ENCODE measurements at places on chromosomes 2 and 18.

DNA sequence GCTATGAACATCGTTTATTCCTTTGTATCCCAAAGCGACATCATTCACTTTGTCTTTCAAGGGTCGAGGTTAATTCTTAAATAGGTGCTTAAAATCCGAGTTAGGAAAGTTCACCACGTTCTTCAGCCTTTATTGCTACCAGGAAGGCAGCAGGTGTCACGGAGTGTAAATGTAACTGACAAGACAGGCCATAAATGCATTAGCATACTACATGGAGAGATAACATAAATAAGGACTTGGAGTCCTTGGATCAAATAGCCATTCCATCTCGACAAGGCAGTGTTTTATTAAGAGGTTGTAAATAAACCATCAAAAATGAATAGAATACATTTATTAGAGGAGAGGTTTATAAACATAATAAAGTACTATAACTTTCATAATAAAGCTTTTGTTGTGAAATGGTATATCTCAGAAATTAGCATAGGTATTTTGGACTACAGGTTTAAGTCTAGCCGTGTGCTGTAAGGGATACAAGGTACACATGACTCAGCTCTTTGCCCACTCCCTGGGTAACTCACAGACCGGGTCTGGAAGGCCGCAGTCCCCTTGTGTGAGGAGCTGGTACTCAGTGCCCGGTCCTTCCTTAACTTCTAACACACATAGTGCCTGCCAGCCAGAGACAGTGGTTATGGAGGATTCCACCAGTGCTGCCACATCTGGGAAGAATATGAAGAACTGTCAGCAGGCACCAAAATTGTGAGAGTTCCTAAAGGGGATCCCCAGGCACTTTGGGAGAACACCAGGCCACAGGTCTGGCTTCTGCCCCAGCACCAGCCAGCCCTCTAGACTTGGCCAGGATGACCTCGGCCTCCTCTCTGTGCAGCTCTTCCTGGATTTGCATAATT, 29.4 kb downstream of the CAPN13 start:
- no peak for DNase-seq

DNA sequence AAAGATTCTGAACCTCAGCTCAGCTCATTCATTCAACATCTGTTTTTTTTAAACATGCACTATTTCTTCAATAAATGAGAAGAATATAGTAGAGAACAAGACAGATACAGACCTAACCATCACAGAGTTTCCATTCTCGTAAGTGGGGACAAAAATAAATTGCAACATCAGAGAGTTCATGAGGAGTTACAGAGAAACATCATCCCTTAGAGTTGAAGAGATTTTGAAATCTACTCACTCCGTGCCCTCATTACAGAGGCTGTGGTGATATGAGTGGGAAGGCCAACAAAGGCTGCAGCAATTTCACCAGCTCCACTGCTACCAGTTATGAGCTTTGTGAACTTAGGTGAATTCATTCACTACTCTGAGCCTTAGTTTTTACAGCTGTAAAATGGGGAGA, 399.3 kb downstream of the BCL11A start:
- no peak for DNase-seq

DNA sequence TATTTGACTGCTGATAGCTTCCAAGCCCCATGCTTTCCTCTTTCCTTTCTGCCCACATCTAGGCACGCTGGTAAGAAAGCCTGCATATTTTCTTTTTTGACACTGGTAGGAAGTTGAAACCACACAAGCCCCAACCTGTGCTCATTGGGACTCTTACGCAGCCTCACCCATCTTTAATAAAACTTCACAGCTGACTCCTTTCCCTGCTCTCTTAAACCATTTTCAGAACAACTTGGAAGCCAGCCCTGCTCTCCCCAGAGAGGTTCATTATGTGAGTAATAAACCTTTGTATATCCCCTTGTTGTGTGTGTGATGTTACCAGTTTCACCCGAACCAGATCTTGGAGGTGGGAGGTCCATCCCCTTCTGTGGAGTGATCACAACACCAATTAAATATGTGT, 268.4 kb downstream of the GPD2 start:
- DNase-seq: no peak

- no peak for DNase-seq
Observed at GRCh38 chr18:2395427-2396161, 175.7 kb downstream of the METTL4 start.

DNA sequence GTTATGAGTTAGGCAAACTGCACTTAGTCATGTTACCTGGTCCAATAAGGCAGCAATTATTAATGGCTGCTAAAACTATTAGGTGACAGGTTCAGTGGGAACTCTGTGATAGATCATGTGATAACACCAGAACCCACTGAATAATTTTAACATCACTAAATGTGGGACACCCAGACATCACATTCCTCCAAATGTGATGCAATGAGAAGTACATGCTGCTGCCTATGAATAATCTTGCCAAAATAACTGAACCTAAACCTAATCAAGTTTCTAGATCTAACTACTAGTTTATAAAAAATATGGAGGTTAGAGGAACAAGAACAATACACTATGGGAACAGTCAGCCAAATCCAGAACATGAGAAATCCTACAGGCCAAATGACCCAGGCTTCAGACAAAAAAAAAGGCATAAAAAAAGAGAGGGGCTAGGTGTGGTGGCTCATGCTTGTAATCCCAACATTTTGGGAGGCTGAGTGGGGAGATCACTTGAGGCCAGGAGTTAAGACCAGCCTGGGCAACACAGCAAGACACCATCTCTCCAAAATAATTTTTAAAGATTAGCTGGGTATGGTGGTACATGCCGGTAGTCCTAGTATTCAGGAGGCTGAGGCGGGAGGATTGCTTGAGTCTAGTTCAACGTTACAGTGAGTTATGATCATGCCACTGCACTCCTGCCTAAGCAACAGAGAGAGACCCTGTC, 7.0 kb upstream of the ACTR2 start:
- DNase-seq: no peak

DNA sequence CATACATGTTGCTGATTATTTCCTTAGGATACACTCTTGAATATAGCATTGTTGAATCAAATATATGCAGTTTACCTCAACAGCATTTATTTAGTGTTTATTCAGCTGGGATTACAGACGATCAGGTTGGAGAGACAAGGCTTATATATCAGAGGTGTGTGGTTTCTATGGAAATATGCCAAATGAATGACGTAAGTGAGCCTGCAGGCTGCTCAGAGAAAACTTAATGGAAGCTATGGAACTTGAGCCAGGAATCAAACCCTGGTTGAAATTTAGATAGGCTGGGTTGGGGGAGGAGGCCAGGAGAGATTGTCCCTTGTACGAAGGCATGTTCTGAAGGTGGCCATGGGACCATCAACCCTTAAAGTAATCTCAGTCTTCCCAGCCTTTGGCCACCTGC, 79.5 kb downstream of the INPP4A start:
- no peak for DNase-seq

- DNase-seq: no peak
Observed at GRCh38 chr2:224749136-224749535, 33.0 kb upstream of the CCDC195 start.

DNA sequence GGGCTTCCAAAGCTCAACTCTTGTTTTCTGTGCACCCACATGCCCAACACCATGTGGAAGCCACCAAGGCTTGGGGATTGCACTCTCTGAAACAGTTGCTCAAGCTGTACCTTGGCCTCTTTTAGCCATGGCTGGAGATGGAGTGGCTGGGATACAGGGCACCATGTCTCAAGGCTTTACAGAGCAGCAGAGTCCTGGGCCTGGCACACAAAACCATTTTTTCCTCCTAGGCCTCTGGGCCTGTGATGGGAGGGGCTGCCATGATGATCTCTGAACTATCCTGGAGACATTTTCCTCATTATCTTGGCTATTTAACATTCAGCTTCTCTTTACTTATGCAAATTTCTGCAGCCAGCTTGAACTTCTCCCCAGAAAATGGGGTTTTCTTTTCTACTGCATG, 179.7 kb upstream of the LRP1B start:
- DNase-seq: no peak

DNA sequence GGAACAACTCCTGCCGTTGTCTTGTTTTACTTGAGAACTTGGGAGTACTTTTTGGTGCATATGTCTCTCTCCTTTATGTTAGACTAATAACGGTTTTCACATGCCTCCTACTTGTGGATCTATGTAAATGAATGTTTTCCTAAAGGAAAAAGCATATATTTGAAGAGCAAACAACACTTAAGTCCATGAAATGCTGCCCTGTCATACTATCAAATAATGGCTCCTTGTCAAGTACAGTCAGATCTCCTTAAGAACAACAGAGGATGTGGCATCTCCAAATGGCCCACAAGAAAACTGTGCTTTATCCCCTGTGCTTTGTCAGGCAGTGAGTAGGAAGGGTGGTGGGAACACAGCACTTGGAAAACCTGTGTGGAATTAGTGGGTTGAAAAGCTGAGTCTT, 198.2 kb downstream of the PTGR3 start:
- no peak for DNase-seq

DNA sequence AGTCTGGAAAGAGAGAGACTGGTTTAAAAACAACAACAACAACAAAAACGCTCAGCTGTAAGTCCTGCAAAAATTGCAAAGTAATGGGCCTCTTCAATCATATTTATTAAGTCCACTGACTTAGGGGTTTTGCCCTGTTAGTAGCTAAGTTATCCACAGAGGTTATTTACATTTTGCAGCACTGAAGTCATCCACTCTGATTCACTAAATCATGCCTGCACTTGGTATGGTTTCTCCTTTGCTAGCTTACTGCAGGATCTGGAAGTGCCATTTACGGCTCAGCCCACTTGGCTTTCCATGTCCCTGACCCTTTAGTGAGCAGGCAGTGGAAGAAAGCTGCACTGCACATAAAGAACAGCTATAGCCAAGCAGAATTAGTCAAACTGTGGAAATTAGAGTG, 484.4 kb downstream of the NRXN1 start:
- DNase-seq: no peak

- no peak for DNase-seq
Observed at GRCh38 chr18:7358989-7359726, 128.3 kb downstream of the LRRC30 start.

GRCh38 chr2:29518010-29518409, 402.8 kb downstream of the CLIP4 start:
- no peak for DNase-seq

DNA sequence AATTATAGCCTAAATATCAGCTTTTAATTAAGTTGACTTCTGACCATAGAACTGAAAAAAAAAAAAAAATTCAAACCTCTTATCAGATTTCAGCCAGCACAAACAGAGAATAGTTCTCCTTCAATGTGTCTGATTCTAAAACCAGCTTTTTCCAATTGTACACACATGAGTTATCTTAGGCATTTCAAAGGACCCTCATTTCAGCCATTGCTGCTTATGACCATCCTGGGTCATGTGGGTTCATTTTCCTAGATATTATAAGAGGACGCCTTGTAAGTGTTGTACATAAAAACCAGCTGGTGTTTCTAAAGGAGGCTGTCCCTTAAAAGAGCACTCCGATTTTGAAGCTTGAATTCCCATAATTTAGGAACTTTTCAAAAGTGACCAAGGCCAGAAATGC, 62.3 kb upstream of the DYNC1I2 start:
- no peak for DNase-seq

DNA sequence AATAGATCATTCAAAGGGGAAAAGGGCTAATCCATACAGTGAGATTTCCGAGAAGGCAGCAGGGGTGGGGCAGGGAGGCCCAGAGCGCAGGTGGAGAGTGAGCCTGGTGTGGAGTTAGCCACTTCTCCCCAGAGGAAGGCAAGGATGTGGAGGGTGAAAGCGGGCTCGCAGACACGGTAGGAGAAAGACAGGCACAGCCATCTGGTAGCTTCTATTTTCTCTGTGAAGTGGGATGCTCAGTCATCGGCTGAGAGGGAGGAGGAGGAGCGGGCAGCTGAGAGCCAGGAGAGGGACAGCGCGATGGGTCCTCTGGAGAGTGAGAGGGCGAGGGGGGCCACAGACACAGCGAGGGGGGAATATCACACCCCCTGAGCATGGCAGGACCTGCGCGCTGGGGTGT, 153.3 kb upstream of the NDUFV2 start:
- DNase-seq: no peak

DNA sequence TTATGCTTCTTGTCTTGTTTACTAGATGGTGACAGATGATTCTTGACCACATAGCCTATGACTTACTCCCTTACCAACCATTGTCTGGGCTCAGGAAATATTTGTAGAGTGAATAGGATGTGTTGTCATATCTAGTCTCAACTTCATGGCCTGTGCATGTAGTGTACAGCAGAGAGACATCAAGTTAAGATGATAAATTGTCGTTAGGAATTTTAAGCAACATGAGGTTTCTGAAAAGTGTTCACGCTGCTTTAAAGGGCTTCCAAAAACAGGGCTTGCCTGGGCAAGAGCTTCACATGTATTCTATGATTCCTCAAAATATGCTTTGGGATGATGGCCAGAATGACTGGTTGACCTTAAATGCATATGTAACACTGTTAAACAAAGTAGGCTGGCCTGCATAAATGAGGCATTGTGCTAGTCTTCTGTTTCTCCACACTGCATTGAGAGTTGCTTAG, 424.0 kb downstream of the RND3 start:
- no peak for DNase-seq

- DNase-seq: no peak
Observed at GRCh38 chr2:217739741-217740140, 263.1 kb downstream of the TNS1 start.

- DNase-seq: no peak
Observed at GRCh38 chr2:239688122-239688681, 287.4 kb upstream of the HDAC4 start.

GRCh38 chr18:79305911-79306310, 89.8 kb upstream of the NFATC1 start:
- no peak for DNase-seq

Data from activated CD4-positive, alpha-beta T cell treated with anti-CD3 and anti-CD28 coated beads, Interleukin-10, Interleukin-2, amounts not matched to agents 100 ng/mL and 50 ng/mL, durations not matched to agents 16 hours and 8 hours (primary cell).